A172 (cell line): ENCODE measurements at places on chromosomes 6 and 20.

- DNase-seq = no peak
Observed at GRCh38 chr6:1362643-1363042, 26.7 kb upstream of the FOXF2 start.

DNA sequence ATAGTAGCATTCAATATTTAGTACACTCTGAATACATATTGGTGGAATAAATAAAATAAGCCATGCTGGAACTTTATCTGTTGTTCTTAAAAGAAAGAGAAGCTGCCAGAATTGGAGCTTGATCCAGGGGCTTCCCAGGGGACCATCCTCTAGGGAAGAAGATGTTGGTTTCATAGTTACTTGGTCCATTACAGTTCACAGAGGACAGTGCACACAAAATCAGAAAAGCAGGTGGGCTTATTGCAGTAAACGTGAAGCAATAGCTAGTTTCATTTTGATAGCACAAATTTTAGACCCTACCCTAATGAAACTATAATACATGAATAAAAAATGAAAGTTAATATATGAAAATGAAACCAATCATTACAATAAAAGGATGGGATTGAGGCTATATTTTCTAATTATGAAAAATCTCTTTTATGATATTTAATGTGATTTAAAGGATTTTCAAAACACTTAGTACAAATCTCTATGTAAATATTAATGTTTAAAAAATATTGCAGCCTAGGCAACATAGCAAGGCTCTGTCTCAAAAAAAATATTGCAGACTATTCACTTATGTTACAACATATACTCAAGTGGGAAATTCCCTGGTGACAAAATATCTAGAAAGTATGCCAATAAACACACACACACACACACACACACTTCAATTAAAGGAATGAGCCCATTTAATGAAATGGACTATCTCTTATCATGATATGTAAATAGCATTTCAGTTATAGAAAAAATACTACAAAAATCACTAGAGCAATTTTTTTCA, 227.0 kb upstream of the MARCKS start:
- no peak for DNase-seq

- no peak for DNase-seq
Observed at GRCh38 chr6:88111991-88112390, 54.2 kb downstream of the CNR1 start.

- peak; percentile 92 for DNase-seq
Observed at GRCh38 chr6:132764370-132764769, 6.7 kb upstream of the VNN2 start.

- DNase-seq = no peak
Observed at GRCh38 chr6:33508935-33509926, 54.9 kb downstream of the ZBTB9 start.

GRCh38 chr6:151682251-151682650, 125.2 kb upstream of the ESR1 start:
- no peak for DNase-seq

- DNase-seq = no peak
Observed at GRCh38 chr6:70857387-70858077, 99.3 kb downstream of the B3GAT2 start.
